ENCODE measurements at places on chromosomes 1 and 21.
A peak's percentile ranks its signal among the peaks of the same experiment; 100 is the strongest.

GRCh38 chr1:22741118-22741517 lies 30.5 kb downstream of the EPHB2 start:
- DNase-seq: no peak

GRCh38 chr1:197981561-197981960 lies 64.4 kb downstream of the LHX9 start:
- no peak for DNase-seq

DNA sequence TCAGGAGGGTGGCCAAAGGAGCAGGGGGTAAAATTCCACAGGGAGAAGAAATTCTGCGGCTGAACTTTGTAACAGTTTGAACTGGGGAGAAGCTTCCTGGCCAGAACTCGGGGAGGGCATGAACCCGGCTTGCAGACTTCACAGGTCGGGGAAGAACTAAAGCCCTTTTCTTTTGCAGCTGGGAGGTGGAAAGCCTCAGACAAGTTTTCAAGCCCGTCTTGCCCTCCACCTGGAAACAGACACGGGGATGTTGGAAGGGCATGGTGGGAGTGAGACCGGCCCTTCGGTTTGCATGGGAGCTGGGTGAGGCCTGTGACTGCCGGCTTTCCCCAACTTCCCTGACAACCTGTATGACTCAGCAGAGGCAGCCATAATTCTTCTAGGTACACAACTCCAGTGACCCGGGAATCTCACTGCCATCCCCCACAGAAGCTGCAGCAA lies 11.3 kb downstream of the THEM4 start:
- no peak for DNase-seq

- no peak for DNase-seq
These were observed 960.0 kb downstream of the PLA2G4A start for GRCh38 chr1:187788718-187789117.

GRCh38 chr1:186429017-186429416 lies 31.9 kb downstream of the PDC start:
- no peak for DNase-seq

DNA sequence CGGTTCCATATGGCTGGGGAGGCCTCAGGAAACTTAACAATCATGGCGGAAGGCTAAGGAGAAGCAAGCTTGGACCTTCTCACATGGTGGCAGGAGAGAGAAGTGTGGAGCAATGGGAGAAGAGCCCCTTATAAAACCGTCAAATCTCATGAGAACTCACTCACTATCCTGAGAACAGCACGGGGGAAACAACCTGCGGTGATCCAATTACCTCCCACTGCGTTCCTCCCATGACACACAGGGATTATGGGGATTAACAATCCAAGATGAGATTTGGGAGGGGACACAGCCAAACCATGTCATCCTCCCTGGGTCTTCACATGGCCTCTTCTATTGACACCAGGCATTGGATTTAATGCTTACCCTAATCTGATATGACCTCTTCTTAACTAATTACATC lies 455.1 kb upstream of the VAMP3 start:
- no peak for DNase-seq

DNA sequence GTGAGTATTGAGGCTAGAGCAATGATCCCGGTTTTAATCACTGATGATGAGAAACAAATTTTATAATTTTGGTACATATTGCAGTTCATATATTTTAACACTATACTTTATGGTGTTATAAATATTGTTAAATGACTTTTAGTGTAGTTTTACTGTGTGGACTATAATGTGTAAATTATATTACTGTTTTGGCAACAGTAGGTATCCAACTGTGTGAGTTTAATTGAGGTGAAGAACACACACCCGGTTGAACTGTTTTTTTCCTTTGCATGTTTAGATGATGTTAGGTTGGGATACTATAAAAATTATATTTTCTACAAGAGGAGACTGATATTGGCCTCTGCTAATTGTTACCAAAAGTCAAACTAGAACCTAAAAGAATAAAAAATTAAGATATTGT lies 166.5 kb downstream of the SDCCAG8 start:
- no peak for DNase-seq

GRCh38 chr1:200428482-200429205 lies 18.8 kb upstream of the ZNF281 start:
- no peak for DNase-seq

DNA sequence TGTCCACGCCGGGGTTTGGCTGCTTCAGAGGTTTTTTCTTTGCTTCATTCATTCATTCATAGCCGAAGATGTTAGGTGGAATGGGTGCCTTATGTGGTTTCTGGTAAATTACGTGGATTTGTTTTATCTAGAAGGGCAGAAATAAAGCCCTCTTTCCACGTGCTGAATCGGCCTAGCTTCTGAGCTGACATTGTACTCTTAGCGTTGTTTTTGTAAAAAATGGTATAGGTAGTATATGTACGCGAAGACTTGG lies 1.5 kb downstream of the GALNT2 start:
- no peak for DNase-seq

DNA sequence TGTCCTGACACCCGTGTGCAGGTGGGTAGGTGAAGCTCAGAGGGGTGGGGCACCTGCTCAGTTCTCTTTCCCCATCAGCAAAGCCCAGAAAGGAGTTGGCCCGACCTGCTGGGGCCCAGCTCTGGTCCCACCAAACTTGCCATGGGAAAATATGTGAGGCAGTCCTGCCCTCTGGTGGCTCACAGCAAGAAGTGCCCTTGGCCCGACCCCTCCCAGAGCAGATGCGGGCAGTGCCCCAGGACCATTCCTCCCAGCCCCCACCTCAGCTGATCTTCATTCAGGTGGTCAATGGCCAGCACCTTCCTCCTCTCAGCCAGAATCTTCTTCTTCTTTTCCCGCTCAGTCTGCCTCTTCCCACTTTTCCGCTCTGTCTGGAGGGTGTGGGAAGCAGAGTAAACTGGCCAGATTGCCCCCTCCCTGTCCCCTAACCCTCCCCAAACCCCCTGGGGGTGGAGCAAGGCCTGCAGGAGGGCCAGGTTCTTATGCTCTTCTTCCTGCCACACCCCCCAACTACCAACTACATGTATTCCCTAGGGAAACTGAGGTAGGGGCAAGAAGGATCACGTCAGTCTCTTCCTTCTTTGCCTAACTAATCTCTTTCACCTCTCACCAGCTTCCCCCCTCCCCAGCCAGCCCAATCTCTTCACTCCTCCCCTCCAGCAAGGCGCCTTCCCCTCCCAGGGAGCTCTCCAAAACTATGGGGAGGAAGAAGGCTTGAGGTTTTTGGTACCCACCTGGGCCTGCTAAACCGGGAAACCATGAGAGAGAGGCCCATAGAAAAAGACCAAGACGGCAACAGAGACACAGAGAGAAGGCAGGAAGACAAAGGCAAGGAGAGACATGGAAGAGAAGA lies 15.6 kb downstream of the TNNT2 start:
- DNase-seq: no peak

DNA sequence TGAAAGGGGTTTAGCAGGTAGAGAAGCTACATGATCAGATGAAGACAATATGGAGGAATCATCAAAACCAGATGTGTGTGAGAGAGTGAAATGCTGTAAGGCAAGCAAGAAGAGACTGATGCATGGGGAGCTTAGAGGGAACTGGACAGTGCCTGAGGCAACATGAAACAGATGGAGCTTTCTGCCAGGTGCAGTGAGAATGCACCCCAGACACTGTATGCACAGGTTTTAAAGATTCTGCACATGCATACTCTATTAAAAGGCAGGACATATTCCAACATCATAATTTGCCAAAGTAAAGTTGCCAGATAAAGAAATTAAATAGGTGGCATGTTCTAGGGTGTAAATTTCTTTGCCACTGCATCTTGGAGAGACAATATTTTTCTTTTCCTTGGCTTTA lies 200.1 kb downstream of the AMY1C start:
- DNase-seq: no peak

GRCh38 chr1:165162671-165163241 lies 193.8 kb downstream of the LMX1A start:
- DNase-seq: peak; percentile 45

DNA sequence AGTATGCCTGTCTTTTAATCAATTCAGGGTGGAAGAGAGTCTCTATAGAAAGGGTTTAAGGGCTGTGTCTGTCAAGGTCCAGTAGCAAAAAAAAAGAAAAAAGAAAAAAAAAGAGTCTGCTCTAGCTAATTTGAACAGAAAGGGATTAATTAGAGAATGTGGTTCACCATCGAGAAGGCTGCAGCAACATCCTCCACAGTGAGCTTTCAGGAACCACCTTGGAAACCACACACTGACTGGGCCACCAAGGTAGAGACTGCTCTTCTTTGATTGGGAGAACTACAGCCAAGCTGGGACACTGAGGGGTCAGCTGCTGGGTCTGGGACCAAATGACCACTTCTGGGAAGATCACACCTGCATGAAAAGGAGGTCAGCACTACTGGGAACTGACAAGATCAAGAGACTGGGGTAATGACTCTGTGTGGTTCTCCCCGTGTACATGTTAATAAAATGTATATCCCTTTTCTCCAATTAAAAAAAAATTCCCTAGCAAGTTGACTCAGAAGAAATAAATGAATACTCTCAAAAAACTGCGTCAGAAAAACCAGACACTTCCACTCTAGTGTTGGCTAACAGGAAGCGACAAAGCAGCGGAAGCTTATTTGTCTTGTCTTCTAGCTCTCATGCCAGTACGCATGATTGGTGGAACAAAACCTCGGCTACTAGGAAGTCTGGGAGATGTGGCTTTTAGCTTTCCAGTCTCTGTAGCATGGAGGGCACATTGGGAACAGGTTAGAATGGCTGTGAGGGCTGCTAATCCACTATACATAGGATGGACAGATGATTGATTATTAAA lies 60.0 kb upstream of the IVNS1ABP start:
- no peak for DNase-seq

DNA sequence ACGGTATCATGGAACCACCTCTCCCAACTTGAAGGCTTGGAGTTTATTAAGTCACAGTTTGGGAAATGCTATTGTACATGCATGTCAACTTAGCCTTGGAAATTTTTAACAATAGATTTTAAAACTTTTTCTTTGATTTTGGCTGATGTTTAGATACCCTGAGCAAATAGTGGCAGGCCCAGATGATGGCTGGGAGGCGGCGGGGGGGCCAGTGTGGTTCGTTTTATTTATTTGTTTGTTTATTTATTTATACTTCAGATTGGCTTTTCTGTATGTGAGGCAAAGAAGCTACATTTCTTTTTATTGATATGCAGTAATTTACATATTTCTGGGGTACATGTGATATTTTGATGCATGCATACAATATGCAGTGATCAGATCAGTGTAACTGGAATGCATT lies 82.0 kb downstream of the VWA5B1 start:
- DNase-seq: no peak

Data from right kidney (tissue), 9 donors.